ENCODE measurements at places on chromosomes 11 and 22. TPM values are rescaled to one million over a fixed set of nuclear protein-coding genes. Genes with fewer than 3 reads are reported as not detected.

Gene SLC22A8
- not detected for total RNA-seq

Gene LRRC55
- not detected for total RNA-seq

Gene OR5A1
- total RNA-seq, result not detected

Gene NUDT22
- total RNA-seq, result 61.8 TPM

Gene CCT8L2
- not detected for total RNA-seq

Gene CADM1
- total RNA-seq, result 0.75 TPM

Gene TYR
- not detected for total RNA-seq

Gene BIK
- not detected for total RNA-seq

Gene APOL5
- total RNA-seq, result not detected

Gene GLB1L2
- not detected for total RNA-seq

Gene NLRP14
- 0.92 TPM for total RNA-seq

Gene GGTLC2
- not detected for total RNA-seq

Gene GDPD5
- total RNA-seq, result 5.5 TPM

All from aortic smooth muscle cell (primary cell).